ENCODE measurements at places on chromosomes 7 and 10.

DNA sequence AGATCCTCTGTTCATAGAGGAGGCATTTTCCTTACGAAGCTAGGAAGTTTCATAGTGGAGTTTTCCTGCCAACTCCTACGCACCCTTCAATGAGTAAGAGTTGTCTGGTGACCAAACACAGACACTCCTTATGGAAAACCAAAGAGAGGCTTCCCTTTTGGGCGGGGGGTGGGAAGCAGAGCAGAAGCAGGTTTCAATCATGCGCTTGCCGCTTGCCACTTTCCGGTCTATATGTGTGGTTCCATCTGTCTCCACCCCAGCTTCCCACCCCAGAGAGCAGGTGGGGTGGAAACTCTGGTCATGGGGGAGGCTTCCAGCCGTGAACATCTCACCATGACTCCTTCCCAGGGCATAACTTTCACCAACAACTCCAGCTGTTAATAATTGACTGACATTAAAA lies 68.8 kb upstream of the GRB10 start:
- no peak for DNase-seq

DNA sequence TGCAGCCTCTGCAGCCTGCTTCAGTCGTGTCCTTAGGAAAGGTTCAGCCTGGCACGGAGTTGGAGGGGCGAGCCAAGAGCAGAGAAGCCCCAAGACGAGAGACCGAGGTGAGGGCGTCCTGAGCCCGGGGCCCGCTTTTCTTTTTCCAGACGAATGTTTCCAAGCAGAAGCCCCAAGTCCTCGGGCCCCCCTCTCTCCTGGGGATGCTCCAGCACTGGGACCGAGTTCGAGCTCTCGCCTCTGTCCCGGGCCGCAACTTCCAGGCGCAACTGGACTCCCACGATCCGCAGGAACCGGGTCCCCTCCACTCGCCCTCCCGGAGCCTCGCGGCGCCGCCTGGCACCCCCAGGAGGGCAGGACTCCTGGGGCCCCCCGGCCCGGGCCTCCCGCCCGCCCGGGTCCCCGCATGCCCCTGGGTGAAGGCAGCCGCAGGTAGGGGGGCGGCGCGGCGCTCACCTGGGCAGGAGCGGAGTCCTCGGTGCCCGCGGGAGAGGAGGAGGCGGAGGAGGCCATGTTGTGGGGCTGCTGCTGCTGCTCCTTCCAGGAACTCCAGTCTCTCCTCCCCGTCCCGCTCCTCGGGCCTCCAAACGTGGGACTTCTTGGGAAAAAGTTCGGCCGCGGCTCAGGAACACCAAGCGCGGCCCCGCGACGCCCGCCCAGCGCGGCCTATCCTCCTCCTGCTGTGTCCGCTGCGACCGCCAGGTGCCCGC lies 45.3 kb upstream of the CDK1 start:
- peak; percentile 1 for DNase-seq

GRCh38 chr10:49243139-49243538 lies 54.9 kb upstream of the TMEM273 start:
- no peak for DNase-seq

GRCh38 chr10:107517811-107518210 lies 353.3 kb upstream of the SORCS1 start:
- DNase-seq: no peak

DNA sequence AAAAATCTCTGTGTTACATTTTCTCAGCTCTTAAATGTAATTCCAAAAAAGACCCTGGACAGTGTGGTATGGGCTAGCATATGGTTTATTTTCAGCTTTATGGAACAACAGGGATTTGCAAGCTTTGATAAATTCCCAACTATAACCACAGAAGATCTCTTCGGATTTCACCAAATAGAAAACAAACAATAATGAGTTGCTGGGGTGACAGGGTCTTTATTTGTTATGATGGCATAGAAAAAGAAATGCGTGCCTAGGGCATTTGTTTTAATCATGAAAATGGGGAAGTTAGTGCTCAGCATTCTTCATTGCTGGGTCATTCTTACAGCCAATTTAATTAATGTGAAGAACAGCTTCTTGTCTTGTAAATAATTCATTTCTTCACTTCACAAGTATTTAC lies 139.0 kb downstream of the LRRN3 start:
- peak; percentile 4 for DNase-seq

- no peak for DNase-seq
Observed at GRCh38 chr7:24010495-24010894, 273.5 kb upstream of the NPY start.

GRCh38 chr7:381211-382042 lies 91.5 kb downstream of the FOXL3 start:
- DNase-seq: no peak

DNA sequence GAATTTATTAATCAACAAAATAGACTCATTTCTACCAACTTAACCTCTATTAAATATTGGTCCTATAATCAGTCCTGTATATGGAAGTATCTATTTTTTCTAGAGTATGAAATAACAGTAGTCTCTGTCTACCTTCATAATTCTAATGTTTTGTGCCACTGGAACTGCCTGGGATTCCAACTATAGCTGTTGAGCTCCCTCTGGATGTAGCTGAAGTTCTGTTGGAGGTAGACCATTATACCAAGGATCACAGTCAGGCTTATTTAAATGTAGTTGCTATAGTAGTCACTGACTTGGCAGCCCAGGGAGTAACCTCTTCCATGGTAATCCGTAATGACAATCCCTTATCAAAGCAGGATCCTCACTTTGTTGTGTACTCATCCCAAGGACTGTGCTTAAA lies 48.5 kb upstream of the PHYHIPL start:
- DNase-seq: no peak
